ENCODE measurements at places on chromosomes 6 and 20.

- no peak for DNase-seq
These were observed 116.0 kb upstream of the VGLL2 start for GRCh38 chr6:117149324-117149723.

- no peak for DNase-seq
These were observed 731.6 kb upstream of the MMS22L start for GRCh38 chr6:98014442-98015201.

GRCh38 chr20:4090756-4091489 lies 75.6 kb upstream of the RNF24 start:
- no peak for DNase-seq

DNA sequence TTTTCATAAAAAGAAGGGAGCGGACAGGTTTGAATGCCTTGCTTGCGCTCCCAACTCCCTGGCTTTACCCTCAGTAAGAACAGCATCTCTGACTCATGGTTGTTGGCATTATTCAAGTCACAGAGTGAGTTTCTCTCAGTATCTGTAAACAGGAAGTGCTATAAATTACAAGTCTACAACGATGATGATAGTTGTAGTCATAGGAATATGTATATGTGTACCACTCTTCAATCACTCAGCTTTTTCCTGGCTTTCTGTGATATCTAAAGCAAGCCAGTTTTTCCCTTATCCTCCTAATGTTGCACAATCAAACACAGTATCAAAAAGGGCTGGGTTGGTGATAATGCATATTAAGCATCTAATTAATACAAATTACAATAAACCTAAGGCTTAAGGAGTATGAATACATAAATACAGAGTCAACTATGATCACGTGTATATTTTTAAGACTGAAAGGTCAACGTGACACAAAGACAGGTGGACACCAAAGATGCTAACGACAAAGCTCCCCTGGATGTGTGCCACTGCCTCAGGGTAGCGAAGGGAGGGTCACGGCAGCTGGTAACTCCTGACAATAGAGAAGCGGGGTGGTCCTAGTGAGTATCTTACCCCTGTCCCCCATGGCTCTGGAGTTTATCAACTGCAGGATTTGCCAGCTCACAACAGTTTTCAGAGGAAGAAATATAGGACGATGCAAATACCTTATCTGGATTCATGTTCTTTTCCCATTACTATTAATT lies 202.8 kb downstream of the BTBD9 start:
- no peak for DNase-seq

DNA sequence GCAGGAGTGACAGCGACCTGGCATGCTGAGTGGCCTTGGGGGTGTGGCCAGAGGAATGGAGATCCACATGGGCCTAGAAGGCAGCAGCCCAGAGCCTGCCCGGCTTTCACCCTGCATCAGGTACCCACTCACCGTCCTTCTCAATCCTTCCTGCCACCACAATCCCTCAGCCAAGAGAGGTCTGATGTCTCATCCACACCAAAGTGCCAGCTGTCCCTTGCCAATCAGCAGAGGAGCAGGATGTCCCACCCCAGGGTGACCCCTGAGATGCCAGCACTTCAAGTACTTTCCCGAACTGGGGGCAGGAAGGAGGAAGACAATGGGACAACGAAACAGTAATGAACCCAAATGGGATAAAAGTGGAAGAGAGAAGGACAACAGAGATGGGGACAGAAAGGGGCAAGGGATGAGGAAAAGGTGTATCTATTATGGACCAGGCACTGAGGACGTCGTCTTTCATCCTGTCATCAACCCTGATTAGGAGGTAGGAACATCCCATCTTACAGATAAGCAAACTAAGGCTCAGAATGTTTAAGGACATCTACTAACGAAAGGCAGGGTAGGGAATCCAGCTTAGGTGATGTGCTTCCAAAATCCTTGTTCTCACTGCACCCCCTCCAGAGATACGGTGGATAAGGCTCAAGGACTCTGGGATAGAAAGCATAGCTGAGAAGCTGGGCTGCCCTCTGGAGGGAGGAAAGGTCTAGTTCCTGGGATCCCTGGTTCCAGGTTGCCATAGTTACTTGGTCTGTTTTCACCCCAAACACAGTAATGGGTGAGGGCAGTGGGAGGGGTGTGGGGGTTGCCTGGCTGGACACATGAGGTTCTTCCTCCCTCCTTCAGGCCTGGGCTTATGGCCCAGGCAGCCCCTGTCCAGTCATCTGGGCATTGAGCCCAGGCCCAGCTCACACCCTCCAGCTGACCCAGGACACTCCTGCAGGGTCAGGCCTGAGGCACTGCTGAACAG lies 4.5 kb upstream of the TNXB start:
- DNase-seq: peak; percentile 83

DNA sequence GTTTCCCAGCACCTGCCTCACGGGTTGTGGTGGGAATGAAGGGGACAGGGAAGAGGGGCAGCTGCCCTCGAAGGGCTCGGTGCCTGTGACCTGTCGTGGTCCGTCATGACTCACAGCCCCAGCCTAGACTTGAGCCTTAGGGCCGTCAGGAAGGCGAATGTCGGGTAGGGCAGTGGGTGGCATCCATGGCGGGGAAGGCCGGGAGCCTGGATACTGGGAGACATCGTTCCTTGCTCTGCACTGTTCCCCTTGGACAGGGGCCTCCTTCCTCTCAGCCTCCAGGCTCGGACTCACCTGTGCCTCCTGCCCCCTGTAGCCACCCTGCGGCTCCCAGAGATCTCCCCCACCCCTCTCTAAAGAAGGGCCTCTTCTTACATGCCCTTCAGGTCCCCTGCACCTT lies 52.2 kb upstream of the APCDD1L start:
- DNase-seq: no peak

GRCh38 chr6:84150705-84151104 lies 76.7 kb downstream of the CEP162 start:
- DNase-seq: no peak

GRCh38 chr6:40274058-40274457 lies 313.1 kb downstream of the LRFN2 start:
- DNase-seq: no peak

GRCh38 chr6:105985816-105986632 lies 100.1 kb upstream of the PRDM1 start:
- DNase-seq: peak; percentile 80

DNA sequence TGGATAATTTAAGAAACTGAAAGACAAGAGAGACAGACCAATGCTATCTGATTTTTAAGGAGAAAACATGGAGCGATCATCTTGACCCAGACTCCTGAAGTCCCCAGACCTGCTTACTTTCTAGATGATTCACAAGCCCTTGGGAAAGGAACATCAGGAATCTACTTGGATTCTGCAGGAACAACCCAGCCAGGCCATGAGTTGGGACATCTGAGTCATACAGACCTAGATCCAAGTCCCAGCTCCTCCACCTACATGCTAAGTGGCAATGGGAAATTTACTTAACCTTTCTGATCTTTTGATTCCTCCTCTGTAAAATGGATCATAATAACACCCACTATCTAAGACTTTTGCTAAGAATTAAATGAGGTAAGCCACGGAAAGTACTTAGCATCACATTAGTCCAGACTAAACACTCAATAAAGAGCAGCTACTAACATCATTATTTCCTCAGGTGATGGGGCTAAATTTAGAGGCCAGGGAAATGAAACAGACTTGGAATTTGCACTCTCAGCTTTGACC lies 61.0 kb upstream of the MAFB start:
- DNase-seq: no peak

DNA sequence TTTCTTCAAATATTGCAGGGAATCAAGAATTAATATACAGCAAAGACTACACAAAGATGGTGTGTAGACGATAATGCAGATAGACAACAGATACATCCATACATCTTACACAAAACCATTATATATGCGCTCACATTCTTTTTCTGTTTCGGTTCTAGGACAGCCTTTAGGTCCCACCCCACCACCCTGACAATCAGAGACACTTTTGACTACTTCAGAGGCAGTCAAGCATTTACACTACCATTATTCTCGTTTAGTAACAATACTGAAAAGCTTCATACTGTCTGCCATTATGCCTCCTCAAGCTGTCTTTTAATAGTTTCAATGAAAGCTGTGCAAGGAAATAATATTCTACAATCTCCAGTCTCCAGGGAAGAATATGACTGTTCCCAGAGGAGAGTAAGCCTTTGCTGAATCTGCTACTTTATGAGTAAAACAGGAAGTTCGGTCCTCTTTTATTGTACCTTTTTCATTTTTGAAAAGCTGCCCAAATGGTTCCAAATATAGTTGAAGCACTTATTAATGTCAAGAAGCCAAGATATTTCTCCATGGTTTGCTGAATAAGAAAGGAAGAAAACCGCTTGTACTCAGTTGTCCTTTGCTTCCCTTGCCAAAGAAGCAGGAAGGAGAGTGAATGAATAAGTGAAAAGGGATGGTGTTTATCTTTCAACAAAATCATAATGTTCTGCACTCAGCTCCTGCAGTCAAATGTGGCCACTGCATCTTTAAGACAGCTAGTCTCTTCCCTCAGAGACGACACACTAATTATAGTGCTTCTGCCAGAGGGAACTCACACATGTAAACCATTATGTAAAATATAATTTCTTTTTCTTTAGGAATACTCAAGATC lies 468.3 kb downstream of the CDC5L start:
- DNase-seq: no peak

DNA sequence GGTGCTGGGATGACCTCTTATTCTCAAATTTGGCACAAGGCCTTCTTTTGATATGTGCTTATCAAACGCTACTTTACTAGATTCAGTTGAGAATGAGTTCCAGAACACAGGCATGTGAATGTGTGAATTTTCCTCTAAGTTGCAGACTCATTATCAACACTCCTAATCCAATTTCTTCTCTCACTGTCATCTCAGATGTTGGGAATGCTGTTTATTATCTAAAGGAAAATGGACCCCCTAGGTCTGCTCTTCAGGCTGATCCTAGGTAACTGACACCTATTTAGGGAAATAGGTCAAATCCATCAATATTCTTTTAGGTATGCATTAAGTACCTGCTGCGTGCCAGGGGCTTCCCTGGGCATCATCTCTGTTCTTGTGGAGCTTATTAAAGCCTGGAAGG lies 215.0 kb upstream of the NOX3 start:
- DNase-seq: no peak

DNA sequence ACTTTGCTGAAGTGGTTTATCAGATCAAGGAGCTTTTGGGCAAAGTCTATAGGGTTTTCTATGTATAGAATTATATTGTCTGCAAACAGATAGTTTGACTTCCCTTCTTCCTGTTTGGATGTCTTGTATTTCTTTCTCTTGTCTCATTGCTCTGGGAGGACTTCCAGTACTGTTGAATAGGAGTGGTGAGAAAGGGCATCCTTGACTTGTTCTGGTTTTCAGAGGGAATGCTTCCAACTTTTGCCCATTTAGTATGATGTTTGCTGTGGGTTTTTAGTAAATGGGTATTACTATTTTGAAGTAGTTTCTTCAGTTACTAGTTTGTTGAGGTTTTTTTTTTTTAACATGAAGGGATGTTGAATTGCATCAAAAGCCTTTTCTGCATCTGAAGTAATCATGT lies 36.1 kb downstream of the KCNS1 start:
- no peak for DNase-seq

DNA sequence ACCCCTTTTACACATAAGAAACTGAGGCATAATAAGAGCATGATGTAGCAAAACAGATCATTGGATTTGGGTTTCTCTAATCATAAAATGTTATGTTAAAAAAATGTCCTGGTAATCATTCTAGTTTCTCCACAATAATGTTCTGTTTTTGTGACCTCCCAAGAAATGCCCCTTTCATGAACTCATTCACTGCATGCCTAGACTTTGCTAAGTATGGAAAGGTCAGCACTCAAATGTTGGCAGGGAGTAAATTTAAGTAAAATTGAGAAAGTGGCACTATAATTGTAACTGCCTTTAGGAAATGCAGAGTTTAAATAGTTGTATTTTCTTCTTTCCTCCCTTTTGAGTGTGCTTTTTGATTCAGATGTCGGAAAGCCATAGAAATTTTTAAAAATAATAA lies 48.5 kb upstream of the ID4 start:
- DNase-seq: no peak

DNA sequence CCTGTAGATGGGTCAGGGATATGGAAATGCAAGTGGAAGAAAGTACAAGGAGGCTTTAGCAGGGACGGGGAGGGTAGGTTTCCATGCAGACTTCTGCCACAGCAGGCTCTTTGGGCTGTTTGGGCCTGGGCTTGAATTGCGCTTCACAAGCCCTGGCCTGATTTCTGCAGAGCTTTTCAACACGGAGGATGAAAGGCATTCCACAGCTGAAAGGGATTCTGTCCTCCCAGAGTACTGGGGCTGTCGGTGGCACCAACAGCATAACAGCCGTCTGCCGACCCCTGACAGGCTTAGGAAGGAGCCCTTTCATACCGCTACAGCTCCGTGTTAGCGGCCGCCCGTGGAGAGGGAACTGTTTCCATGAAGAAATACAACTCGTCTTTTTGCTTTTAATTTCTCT lies 22.9 kb upstream of the TBC1D7 start:
- DNase-seq: peak; percentile 59

DNA sequence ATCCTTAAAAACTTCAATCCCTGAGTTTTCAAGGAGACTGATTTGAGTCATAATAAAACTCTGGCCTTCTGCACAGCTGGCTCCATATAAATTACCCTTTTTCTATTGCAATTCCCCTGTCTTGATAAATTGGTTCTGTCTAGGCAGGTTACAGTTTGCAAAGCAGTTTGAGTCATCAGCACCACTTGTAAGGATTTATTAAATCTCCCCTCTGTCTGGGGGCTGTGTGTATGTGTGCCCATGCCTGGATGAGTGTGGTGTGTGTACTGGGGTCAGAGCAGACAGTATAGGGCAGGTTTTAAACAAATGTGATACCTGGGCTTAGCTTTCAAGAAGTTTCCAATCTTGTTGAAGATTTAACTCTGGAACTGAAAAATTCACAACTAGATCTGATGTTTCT lies 228.6 kb downstream of the FNDC1 start:
- DNase-seq: no peak

DNA sequence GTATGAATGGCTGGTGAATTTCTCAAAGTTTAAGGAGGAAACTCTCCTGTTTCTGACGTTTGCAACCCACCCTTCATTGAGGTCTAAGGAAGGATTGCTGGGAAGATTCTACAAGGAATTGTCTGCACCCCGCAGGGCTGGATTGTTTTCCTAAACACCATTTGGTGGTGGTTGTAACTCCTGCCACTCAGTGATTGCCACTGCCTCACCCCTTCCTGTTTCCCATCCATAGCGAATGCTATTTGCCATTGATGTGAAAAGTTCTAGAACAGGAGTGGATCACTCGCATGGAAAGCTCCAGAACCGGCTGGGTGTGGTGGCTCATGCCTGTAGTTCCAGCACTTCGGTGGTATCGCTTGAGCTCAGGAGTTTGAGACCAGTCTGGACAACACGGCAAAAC lies 8.7 kb upstream of the DSP start:
- peak; percentile 81 for DNase-seq

- no peak for DNase-seq
These were observed 15.6 kb upstream of the EYA4 start for GRCh38 chr6:133225560-133225959.

DNA sequence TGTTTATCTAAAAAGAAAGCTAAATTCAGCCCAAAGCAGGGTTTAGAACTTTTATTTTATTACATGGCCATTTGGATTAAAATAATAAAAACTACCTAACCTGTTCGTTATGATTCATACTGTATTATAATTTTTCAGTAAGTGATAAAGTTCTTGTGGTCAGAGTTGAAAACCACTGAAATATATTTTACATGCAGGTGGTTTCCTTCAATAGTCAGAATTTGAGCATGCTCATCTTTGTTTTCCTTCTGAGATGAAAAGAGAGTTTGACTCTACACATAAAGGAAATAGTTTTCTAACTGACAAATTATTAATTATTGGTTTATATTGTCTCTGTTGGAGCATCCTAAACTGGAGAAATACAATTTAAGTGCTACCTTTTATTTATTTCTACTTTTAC lies 114.0 kb upstream of the FKBP1C start:
- DNase-seq: no peak

- DNase-seq: no peak
These were observed 252.7 kb upstream of the POU3F2 start for GRCh38 chr6:98581705-98582104.

- DNase-seq: no peak
These were observed 109.3 kb upstream of the EYA4 start for GRCh38 chr6:133131621-133132465.

Measured in endodermal cell (in vitro differentiated cells).